ENCODE measurements at places on chromosomes 13 and 19. TPM values are rescaled to one million over a fixed set of nuclear protein-coding genes. Genes with fewer than 3 reads are reported as not detected.

Gene MAMSTR
- total RNA-seq = 1.7 TPM

GRCh38 chr19:10520652-10521318 is 3.5 kb upstream of the S1PR5 start:
- DNase-seq = no peak

Gene NALCN
- 1.8 TPM for total RNA-seq

DNA sequence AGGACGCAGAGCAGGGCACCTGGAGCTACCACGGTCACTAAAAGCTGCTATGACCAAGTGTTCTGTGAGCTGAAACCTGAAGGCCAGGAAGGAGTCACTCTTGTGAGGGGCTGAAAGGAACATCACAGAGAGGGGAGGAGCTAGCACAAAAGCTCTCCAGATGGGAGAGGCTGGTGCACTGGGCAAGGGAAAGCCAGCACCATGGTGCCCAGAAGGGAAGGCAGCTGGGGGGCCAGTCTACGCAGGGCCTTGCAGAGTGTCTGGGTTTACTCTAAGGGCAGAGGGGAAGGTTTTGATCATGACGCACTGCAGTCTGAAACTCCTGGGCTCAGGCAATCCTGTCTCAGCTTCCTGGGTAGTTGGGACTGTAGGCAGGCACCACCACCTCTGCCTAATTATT is 4.1 kb upstream of the ZNF580 start:
- no peak for DNase-seq
